Brain (organoid and tissue), 16 donors: ENCODE measurements at places on chromosomes 2 and 18.

GRCh38 chr2:76464310-76464709 is 753.6 kb upstream of the GCFC2 start:
- DNase-seq = no peak

- peak; percentile 25 for DNase-seq
Measured at GRCh38 chr18:79796531-79797405, 970 bp upstream of the KCNG2 start.

- no peak for DNase-seq
Measured at GRCh38 chr2:164187121-164187520, 434.2 kb downstream of the GRB14 start.

DNA sequence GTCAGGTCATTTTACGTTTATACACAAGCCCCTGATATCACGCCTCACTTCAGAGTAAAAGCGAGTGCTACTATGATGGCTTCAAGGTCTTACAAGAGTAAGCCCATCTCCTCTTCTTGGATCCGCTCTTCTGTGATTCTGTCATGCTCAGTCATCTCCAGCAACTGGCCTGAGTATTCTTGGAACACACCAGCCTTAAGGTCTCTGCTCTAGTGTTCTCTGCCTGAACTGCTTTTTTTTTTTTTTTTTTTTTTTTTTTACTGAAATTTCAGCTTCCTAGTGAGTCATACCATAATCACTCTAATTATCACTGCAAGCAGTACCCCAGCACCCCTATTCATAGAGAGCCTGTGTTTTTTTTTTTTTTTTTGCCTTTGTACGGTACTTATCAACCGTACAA is 1228.9 kb downstream of the CNTNAP5 start:
- DNase-seq = no peak

- no peak for DNase-seq
Measured at GRCh38 chr2:191951832-191952231, 104.9 kb upstream of the CAVIN2 start.

GRCh38 chr2:159285929-159286708 is at the start of gene WDSUB1:
Gene WDSUB1 (minus strand): TSS chr2:159286703. CDS start chr2:159283069, 3,634 bp downstream.
- DNase-seq = peak; percentile 42
